Stimulated activated CD8-positive, alpha-beta memory T cell treated with anti-CD3 and anti-CD28 coated beads, Interleukin-4, amount 100 ng/mL, for 24 hours (primary cell): ENCODE measurements at places on chromosomes 4 and X.
A peak's percentile ranks its signal among the peaks of the same experiment; 100 is the strongest.

DNA sequence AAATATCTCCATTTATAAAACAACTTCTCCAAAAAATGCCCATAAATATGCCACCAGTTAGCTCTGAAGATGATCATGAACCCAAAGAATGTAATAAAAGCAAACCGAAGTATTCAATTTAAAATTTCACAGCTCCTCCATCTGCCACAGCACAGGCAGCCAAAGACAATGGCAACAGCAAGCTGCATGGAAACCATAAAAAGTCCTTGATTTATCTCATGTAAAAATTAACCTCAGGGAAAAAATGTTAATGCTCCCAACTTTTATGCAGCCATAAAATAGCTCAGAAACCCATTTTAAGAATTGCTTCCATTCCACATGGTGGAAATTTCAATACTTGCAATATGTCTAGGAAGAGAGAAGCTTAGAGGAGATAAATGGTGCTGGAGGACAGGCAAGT lies 132.3 kb upstream of the ARHGEF9 start:
- DNase-seq, result no peak

- DNase-seq, result no peak
Measured at GRCh38 chr4:89070041-89070440, 13.1 kb upstream of the FAM13A start.

GRCh38 chr4:6969826-6970800 lies 60.5 kb downstream of the TBC1D14 start:
- DNase-seq, result no peak

DNA sequence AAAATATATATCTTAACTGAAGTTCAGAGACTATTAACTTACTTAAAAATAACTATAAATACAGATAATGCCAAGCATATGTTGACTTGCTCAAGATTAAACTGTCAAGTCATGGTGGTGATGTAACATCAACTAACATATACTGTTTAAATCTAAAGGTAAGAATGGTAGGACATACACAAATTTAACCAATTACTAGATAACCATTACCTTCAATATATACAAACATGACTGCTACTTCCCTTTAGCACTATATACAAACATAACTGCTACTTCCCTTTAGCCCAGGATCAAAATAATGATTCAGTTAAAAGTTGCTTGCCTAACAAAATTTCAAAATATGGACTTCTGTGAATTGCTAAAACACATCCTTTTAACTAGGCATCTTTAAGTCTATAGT lies 14.9 kb downstream of the HNRNPD start:
- DNase-seq, result no peak

DNA sequence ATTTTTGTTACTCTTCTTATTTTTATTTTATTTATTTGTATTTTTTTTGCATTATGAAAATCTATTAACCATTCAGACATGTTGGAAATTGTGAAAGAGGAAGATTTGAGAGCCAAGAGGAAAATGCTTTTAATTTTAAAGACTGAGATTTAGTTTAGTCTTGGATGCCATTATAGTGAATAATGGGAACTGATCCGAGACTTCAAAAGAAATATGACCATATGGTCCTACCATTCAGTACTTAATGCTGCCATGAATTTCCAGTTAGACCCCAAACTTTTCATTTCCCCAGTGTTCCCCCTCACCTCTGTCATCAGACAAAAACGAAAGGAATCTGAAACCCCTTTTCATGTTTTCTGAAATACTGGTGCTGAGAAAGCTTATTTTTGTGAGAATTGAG lies 95.5 kb downstream of the TENM3 start:
- DNase-seq, result no peak

DNA sequence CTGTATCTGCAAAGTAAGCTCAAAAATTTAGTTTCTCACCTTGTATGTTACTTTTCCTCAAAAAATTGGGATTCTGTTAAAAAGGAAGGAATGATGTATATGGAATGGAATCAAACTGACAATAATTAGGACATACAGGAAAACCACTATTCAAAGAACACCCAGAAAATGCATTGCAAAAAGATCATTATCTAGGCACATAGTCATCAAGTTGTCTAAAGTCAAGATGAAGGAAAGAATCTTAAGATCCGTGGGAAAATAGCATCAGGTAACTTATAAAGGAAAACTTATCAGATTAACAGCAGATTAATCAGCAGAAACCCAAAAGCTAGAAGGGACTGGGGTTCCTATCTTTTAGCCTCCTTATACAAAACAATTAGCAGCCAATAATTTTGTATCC lies 23.1 kb upstream of the PLK4 start:
- DNase-seq, result no peak

DNA sequence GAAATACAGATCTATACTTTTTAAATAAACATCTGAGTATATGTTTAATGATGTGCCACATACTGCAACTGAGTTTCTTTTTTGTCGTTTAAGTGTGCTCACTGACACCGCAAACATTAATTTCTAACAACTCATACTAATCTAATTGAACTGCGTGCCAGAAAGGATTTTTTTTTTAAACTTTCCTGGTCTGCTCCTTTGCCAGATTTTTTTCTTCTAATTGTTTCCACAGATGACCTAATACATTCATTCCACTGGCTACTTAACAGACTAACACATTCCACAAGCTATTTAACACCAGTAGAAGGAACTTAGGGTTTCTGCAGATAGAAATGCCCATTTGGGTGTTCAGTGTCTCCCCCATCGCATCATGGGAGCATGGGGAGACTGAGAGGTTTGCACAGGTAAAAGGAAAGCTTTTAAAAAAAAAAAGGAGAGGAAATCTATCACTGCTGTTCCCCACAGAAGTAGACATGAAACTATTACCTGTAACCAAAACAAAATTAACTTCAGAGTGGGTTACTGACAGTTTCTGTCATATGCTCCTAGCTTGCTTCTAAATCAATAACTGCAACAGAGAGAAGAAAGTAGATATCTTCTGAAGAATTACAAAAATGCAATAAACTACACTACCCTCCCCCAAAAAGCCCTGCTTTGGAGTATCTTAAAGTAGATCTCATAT lies 31.6 kb downstream of the SH3KBP1 start:
- no peak for DNase-seq

- DNase-seq, result no peak
Measured at GRCh38 chr4:108053251-108053711, 63.6 kb downstream of the HADH start.

DNA sequence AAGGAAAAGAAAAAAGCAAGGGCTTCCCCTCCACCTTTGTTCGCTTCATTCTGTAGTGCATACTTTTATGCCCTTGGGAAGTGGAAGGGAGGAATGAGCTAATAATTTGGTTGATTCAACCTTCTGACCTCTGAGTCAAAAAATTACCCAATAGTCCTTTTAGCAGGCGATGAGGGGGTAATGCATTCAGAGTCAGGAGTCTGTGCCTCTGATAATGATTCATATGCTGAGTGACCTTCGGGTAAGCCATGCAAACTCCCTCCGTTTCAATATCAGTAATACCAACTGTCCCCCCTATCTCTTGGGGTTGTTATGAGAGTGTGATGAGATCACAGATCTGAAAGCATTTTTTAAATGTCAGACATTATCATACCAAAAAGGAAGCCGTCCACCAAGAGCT lies 41.6 kb upstream of the ACSL4 start:
- no peak for DNase-seq

DNA sequence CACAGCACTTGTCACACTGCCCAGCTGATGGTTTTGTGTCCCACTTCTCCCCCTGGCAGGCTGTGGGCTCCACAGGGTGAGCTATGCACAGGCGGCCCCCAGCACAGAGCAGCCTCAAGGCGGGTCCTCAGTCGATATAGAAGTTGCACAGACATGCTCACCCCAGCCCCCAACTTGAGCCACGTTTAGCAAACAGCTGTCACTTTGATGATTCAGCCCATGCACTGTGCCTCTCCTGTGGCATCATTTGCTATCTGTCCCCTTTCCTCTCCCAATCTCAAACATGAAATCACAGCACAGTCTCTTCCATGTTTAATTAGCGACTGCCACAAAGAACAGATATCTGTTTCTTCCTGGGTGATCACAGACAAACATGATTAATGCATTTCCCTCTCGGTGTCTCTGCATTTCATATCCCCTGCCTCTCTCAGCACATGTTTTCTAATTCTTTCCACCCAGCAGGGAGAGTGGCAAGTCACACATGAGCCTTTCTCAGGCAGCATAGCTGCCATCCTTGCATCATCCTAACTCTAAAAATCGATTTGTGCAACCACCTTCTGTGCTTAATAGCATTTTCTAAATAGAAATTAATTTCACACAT lies 204.9 kb downstream of the EVC2 start:
- no peak for DNase-seq

GRCh38 chr4:150582146-150582872 lies at the start of gene MAB21L2:
Gene MAB21L2 (plus strand): TSS chr4:150582151. CDS start chr4:150583030, 879 bp downstream.
- no peak for DNase-seq

DNA sequence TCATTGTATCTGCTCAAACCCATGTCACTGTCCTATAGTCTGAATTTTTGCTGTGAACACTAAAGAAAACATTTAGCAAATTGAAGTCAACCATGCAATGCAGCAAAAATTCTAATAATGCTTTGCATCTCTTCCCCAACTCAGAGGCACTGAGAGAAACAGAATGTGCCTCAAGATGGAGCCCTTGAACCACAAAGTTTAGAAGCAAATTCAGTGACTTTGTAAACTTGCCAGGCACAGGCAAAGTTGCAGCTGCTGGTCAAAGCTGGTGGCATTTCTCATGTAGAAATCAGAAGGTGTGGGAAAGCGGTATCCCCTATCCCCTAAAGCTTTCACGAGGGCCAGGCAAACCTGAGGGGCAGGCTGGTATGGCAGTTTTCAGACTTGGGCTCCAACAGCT lies 121.7 kb upstream of the DIPK2B start:
- no peak for DNase-seq

GRCh38 chr4:41530741-41531140 lies 7.2 kb upstream of the LIMCH1 start:
- DNase-seq, result no peak

DNA sequence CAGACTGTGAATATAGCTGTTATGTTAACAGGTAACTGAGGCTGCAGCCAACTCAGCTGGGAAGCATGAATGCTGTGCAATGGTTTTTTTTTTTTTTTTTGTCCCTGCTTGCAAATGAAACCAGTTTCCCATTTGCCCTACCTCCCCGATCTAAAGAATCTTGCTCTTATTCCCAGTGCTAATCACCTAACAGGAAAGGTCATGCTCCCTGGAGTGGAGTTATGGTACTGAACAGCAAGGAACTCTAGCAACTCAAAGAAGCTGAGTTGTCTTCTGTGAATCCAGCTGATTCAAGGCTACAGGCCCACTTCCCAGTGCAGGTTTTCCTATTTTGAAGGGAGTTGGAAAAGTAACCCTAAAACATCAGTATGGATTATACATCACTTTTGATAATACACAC lies 52.1 kb downstream of the HTR2C start:
- DNase-seq, result no peak

GRCh38 chrX:24465532-24465865 lies 413 bp downstream of the PDK3 start:
- no peak for DNase-seq

- peak; percentile 35 for DNase-seq
Measured at GRCh38 chrX:120213438-120214265, 37.0 kb upstream of the ZBTB33 start.

DNA sequence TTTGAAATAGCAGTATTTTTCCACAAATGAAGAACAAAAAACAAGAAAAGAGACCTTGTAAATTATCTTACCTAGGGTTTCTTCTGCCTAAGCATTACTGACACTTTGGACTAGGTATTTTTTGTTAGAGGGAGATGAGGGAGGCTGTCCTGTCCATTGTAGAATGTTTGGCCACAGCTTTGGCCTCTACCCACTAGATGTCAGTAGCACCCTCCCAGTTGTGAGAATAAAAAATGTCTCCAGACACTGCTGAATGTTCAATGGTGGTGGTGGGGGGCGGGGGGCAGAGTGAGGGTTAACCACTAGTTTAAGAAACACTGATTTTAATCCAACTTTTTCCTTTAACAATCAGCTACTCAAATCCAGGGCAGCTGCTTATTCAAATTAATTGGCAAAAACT lies 25.8 kb downstream of the OTUD4 start:
- no peak for DNase-seq

DNA sequence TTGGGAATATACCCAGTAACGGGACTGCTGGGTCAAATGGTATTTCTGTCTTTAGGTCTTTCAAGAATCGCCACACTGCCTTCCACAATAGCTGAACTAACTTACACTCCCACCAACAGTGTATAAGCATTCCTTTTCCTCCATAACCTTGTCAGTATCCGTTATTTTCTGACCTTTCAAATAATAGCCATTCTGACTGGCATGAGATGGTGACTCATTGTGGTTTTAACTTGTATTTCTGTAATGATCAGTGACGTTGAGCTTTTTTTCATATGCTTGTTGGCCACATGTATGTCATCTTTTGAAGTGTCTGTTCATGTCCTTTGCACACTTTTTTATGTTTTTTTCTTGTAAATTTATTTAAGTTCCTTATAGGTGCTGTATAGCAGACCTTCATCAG lies 81.2 kb downstream of the ADAM29 start:
- DNase-seq, result no peak

GRCh38 chr4:3408793-3409330 lies 32.9 kb upstream of the HGFAC start:
- DNase-seq, result no peak

GRCh38 chr4:172202480-172203076 lies 389.4 kb downstream of the GALNTL6 start:
- no peak for DNase-seq

DNA sequence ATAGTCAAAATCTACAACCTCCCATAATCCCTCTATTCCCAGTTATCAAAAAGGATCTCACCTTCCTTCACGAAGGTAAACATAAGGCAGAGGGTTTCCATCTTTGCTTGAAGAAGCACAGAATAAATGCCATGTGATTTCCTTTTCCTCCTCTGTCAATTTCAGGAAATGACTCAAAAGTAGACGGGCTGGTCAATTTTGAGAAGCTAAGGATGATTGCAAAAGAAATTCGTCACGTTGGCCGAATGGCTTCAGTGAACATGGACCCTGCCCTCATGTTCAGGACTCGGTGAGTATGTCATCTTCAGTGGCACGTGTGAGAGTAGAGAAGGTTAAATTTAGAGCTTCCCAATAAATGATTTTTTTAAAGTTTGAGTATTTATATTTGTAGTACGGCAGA lies 240.2 kb downstream of the RAPGEF2 start:
- no peak for DNase-seq

GRCh38 chr4:8675383-8675782 lies 82.8 kb downstream of the CPZ start:
- no peak for DNase-seq

DNA sequence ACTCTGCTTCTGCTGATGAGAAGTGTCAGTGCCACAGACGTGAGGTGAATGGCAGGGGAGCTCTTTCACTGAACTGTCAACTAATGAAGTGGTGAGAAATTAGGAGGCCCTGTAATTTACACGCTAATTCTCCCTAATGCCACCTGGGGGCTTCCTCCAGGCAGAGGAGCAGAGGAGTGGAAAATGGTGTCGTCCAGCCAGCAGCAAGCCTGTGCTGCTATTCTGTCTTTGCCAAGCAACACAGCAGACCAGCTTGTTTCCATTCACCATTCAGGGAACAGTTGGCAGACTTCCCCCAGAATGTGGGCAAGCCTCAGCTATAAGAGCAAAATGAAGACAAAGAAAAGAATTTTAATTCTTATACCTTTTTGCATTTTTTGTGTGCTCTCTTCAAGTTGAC lies 245.2 kb upstream of the TET2 start:
- DNase-seq, result no peak

- DNase-seq, result no peak
Measured at GRCh38 chrX:46311581-46312120, 233.6 kb downstream of the ZNF674 start.
